Pancreas (tissue), 10 donors: ENCODE measurements at places on chromosomes 2 and 18.

DNA sequence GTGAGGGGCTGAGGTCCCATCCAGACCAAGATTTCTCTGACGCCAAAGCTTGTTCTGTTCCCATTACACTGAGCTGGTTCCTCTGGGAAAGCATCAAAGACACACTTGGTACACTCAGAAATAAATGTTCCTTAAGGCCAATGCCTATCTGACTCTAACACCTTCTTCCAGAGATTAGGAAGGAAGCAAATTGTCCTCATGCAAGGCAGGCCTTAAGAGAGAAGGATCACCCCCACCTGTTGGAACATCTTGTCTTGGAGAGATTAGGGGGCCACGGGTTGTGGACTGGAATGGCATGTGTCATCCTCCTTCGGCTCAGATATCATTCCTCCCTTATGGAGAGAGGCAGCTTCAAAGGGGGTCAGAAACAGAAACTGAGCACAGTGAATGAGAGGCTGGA, 100.2 kb downstream of the ANKRD44 start:
- no peak for DNase-seq

GRCh38 chr2:118091140-118091478, 2.8 kb downstream of the INSIG2 start:
- no peak for DNase-seq

- DNase-seq, result no peak
These were observed 35.4 kb downstream of the HJURP start for GRCh38 chr2:233818639-233819621.

DNA sequence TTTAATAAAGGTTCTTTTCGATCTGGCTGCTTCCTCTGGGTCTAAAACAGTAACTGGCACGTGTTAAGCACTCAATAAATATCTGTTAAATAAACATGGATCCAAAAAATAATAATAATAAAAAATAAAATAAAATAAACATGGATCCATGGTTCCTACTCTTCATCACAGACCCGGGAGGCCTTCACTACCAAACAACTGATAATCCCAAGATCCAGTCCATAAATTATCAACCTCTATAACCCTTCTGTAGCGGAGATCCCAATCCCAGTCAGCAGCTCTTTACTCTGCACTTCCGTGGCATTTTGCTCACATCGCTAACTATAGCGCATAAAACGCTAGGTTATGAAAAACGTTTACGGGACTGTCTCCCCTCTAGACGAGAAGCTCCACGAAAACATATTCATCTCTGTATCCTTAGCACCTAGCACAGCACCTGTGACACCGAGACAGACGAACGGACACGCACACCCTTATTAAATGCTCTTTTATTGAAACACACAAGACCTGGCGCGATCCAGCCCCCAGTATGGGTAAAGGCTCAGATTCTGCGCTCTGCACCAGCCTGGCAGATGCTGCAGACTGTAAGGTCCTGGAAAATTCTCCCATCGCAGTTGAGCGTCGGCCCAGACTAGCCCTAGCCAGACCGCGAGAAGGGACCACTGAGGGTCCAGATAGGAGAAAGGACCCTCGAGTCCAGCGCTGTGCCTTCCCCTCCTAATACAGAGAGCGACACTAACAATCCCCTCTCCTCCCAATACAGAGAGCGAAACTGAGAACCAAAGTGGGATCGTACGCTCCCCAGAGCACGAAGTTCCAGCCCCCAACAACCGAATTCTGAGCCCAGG, 770 bp downstream of the NBAS start:
- no peak for DNase-seq

DNA sequence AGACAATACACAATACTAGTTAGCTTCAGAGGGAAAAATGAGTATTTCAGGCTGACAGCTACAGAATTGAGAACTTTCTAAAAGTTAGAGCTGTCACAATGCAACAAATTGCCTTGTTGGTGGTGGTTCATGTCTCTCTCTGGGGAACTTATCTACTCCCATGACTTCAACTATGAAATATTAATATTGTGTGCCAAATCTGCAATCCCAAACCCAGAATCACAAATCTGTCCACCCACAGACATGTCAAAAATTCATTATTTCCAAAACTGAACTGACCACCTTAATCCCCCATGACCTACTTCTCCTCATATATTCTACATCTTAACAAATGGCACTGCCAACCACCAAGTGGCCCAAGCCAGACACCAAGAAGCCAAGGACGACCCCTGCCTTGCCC, 143.5 kb downstream of the TCF4 start:
- no peak for DNase-seq

DNA sequence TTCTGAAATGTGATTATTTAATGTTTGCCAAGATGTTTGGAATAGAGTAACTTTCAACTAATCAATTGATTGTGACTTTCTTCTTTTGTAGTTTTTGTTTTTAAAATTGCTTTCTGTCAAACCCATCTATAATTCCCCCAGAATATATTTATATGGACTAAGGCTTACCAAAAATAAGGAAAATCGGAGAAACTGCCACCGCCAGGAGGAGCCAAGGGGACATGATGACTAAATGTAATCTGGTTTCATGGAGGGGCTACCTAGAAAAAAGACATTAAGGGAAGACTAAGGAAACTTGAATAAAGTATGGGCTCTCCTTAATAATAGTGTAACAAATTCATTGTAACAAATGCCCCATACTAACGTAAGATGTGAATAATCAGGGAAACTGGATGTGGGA, 19.5 kb downstream of the BOLA3 start:
- DNase-seq, result no peak

DNA sequence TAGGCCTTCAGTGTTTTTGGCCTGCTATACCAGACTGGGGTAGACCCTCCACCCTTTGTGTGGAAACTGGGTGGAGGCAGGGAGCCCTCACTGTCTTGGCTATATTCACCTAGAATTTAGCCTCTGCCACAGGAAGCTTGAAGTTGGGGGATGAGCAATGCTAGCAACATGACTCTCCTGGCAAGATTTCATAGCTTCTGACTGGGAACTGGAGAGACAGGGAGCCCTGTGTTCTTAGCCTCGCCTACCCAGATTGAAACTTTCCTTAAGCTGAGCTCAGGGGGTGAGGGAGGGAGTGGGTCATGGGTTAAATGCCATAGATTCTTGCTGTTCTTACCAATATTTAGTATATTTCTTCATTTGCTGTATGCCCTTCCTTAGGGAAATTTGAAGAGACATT, 46.8 kb upstream of the FAM98A start:
- no peak for DNase-seq

- DNase-seq, result no peak
These were observed 28.8 kb downstream of the ASAP2 start for GRCh38 chr2:9235147-9236044.

DNA sequence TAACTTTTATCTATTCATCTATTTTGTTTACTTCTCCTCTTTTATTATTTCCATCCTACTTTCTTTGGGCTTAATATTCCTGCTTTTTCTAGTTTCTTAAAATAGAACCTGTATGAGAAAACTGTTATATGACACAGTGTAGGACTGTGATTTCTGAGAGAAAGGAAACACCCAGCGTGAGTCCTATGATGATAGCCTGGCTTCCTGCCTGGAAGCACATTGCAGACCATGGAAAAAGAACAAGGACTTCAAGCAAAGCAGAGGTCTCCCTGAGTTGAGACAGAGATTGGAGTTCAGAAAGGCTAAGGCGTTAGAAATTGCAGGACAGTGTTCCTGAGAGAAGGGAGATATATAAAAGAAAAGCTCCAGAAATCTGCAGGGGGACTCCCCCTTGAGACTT, 7.8 kb downstream of the RBM44 start:
- DNase-seq, result no peak

DNA sequence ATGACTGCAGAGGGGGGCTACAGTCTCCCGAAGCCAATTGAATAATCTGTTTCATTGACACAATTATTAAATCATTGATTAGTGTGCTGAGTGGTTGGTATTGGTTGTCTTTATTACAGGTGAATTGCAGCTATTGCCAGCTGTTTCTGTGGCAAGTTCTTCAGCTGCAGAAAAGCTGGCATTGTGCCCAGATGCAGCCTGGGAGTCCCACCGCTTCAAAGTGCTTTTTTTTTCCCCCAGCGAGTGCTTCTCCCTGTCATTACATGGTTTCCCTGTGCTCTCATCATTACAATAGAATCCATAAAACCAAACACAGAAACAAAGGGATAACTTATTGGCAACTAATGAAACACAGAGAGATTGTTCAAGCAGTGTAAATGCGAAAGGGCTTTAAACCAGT, 164.7 kb downstream of the GRB14 start:
- no peak for DNase-seq

- no peak for DNase-seq
These were observed 10.5 kb downstream of the CNGA3 start for GRCh38 chr2:98356729-98357128.

GRCh38 chr2:17196380-17196779, 321.9 kb downstream of the RAD51AP2 start:
- no peak for DNase-seq
